ENCODE measurements at places on chromosomes 1 and 21. TPM values are rescaled to one million over a fixed set of nuclear protein-coding genes. Genes with fewer than 3 reads are reported as not detected.

The RPTN gene
- not detected for total RNA-seq

DNA sequence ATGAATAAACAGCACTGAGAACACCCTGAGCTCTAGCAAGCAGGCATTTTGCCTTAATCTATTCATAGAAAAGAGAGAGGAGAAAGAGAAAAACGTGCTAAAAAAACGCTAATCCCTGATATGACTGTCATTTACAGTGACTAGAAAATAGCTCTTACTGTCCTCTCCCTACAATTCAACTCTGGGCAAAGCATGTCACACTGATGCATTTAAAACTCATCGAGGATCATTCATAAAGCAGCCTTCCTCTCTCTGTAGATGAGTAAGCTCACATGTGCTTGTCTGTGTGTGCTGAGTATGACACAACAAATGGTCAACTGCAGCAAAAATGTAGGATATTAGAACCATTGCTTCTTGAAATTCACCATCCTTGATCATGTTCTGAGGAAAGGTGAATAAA, 109.0 kb downstream of the SGIP1 start:
- H3K36me3 ChIP-seq = no peaks in the 10 kb centered on the region
- no peak for DNase-seq
- no peaks in the 10 kb centered on the region for H3K4me1 ChIP-seq
- no peak overlapping the region for H3K27ac ChIP-seq
- no peak overlapping the region for H3K4me3 ChIP-seq
- no peaks in the 10 kb centered on the region for H3K27me3 ChIP-seq

The BGLAP gene
- total RNA-seq = 3.6 TPM

GRCh38 chr21:34934350-34934749, 114.8 kb downstream of the RUNX1 start:
- H3K4me1 ChIP-seq = peaks cover 49% of the 10 kb centered on the region
- no peaks in the 10 kb centered on the region for H3K36me3 ChIP-seq
- H3K27me3 ChIP-seq = no peaks in the 10 kb centered on the region
- no peak for DNase-seq

GRCh38 chr21:33541756-33542639, at the start of gene GART:
GART (minus strand) TSS chr21:33542117; CDS start chr21:33539315, 2,802 bp downstream.
- H3K36me3 ChIP-seq = no peaks in the 10 kb centered on the region
- peak; percentile 70 for DNase-seq
- no peaks in the 10 kb centered on the region for H3K27me3 ChIP-seq
- H3K4me1 ChIP-seq = peaks cover 23% of the 10 kb centered on the region
- peak within 1 kb of the TSS; percentile 100 for H3K4me3 ChIP-seq
- peak within 1 kb of the TSS; percentile 100 for H3K27ac ChIP-seq

The PYCR2 gene
- 54.4 TPM for total RNA-seq

The SYTL1 gene
- 169 TPM for total RNA-seq

The ICOSLG gene
- total RNA-seq = 7.9 TPM

The TXNIP gene
- total RNA-seq = 2,117 TPM

- no peak overlapping the region for H3K4me3 ChIP-seq
- H3K4me1 ChIP-seq = peaks cover 6% of the 10 kb centered on the region
- H3K36me3 ChIP-seq = peaks cover 9% of the 10 kb centered on the region
- H3K27ac ChIP-seq = no peak overlapping the region
- DNase-seq = no peak
Measured at GRCh38 chr1:12486401-12487005, 131.5 kb downstream of the DHRS3 start.

GRCh38 chr1:236608930-236609726, 4.8 kb upstream of the HEATR1 start:
- H3K4me1 ChIP-seq = no peaks in the 10 kb centered on the region
- no peak overlapping the region for H3K4me3 ChIP-seq
- peaks cover 21% of the 10 kb centered on the region for H3K27me3 ChIP-seq
- H3K27ac ChIP-seq = no peak overlapping the region
- H3K36me3 ChIP-seq = no peaks in the 10 kb centered on the region
- DNase-seq = no peak

DNA sequence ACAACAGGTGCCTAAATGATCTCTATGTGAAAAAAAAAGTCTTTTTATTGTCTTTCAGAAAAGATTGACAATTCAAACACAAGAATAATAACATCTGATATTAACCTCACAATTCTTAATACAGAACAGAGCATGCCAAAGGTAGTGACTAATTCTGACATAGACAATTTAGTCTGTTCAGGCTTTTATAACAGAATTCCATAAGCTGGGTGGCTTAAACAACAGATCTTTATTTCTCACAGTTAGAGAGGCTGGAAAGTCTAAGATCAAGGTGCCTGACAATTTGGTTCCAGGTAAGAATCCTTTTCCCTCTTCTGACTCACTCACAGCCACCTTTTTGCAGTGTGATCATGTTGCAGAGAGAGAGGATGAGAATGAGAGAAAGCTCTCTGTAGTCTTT, 27.0 kb downstream of the DPYD start:
- H3K27ac ChIP-seq = no peak overlapping the region
- no peaks in the 10 kb centered on the region for H3K27me3 ChIP-seq
- no peaks in the 10 kb centered on the region for H3K4me1 ChIP-seq
- H3K4me3 ChIP-seq = no peak overlapping the region
- DNase-seq = no peak
- peaks cover 4% of the 10 kb centered on the region for H3K36me3 ChIP-seq

- no peaks in the 10 kb centered on the region for H3K36me3 ChIP-seq
- no peak overlapping the region for H3K27ac ChIP-seq
- H3K4me3 ChIP-seq = no peak overlapping the region
- H3K4me1 ChIP-seq = no peaks in the 10 kb centered on the region
- DNase-seq = no peak
- no peaks in the 10 kb centered on the region for H3K27me3 ChIP-seq
Measured at GRCh38 chr1:227472772-227473171, 90.6 kb upstream of the ZNF678 start.

- H3K4me1 ChIP-seq = no peaks in the 10 kb centered on the region
- H3K36me3 ChIP-seq = no peaks in the 10 kb centered on the region
- no peak for DNase-seq
Measured at GRCh38 chr1:193335806-193336428, 149.5 kb upstream of the B3GALT2 start.

DNA sequence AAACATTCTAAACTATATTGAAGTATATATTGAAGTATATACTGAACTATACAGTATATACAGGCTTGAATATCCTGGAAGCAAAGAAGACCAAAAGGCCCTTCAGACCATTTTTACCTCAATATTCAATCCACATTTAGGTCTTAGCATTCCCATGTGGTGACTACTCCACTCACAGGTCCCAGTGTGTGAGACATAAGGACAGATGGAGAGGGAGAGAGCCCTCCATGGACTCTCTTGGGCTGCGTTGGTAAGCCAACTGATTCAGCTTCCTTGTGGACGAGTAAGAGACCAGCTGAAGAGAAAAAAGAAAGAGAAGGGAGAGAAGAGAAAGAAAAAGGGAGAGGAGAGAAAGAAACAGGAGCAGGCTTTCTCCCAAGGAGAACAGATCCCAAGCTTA, 37.3 kb upstream of the ZRANB2 start:
- H3K36me3 ChIP-seq = no peaks in the 10 kb centered on the region
- H3K27ac ChIP-seq = no peak overlapping the region
- H3K4me1 ChIP-seq = no peaks in the 10 kb centered on the region
- DNase-seq = no peak
- H3K4me3 ChIP-seq = no peak overlapping the region

- no peaks in the 10 kb centered on the region for H3K36me3 ChIP-seq
- H3K4me3 ChIP-seq = no peak overlapping the region
- DNase-seq = no peak
- peak overlapping the region; percentile 64 for H3K27ac ChIP-seq
- no peaks in the 10 kb centered on the region for H3K27me3 ChIP-seq
Measured at GRCh38 chr1:236160540-236161127, 18.3 kb downstream of the GPR137B start.

GRCh38 chr1:224106568-224107281, 7.2 kb upstream of the FBXO28 start:
- H3K4me1 ChIP-seq = no peaks in the 10 kb centered on the region
- H3K27me3 ChIP-seq = no peaks in the 10 kb centered on the region
- no peak for DNase-seq
- H3K4me3 ChIP-seq = no peak overlapping the region
- no peaks in the 10 kb centered on the region for H3K36me3 ChIP-seq

DNA sequence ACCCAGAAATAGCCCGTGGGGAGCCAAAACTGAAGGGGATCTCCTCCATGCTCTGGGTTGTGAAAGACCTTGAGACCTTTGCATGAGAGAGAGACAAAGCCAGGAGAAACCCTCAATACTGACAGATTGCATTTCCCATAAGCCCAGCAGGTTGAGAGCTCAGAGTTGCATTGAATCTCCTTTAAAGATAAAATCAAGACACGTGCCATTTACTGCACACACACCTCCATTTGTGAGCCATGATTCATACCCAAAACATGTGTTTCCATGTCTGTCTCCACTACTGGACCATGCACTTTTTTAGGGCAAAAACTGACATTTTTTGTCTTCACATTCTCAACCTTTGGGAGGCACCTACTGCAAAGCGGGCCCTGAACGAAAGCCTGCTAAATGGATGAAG, 144.0 kb upstream of the NRIP1 start:
- no peak overlapping the region for H3K27ac ChIP-seq
- peaks cover 4% of the 10 kb centered on the region for H3K27me3 ChIP-seq
- no peak for DNase-seq
- no peak overlapping the region for H3K4me3 ChIP-seq

DNA sequence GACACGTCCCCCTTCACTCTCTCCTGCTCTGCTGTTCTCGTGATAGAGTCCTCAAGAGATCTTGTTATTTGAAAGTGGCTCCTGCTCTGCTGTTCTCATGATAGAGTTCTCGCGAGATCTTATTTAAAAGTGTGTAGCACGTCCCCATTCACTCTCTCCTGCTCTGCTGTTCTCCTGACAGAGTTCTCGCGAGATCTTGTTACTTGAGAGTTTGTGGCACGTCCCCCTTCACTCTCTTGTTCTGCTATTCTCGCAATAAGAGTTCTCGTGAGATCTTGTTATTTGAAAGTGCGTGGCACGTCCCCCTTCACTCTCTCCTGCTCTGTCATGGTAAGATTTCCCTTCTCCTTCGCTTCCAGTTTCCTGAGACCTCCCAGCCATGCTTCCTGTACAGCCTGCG, 47.9 kb downstream of the SMYD3 start:
- H3K27ac ChIP-seq = no peak overlapping the region
- H3K27me3 ChIP-seq = no peaks in the 10 kb centered on the region
- no peaks in the 10 kb centered on the region for H3K36me3 ChIP-seq
- no peak for DNase-seq

GRCh38 chr21:28705616-28706015, 287.1 kb downstream of the LTN1 start:
- no peak overlapping the region for H3K27ac ChIP-seq
- no peak overlapping the region for H3K4me3 ChIP-seq
- H3K36me3 ChIP-seq = no peaks in the 10 kb centered on the region
- no peaks in the 10 kb centered on the region for H3K27me3 ChIP-seq
- DNase-seq = no peak
